ENCODE measurements at places on chromosomes 7 and 10.
A peak's percentile ranks its signal among the peaks of the same experiment; 100 is the strongest.

DNA sequence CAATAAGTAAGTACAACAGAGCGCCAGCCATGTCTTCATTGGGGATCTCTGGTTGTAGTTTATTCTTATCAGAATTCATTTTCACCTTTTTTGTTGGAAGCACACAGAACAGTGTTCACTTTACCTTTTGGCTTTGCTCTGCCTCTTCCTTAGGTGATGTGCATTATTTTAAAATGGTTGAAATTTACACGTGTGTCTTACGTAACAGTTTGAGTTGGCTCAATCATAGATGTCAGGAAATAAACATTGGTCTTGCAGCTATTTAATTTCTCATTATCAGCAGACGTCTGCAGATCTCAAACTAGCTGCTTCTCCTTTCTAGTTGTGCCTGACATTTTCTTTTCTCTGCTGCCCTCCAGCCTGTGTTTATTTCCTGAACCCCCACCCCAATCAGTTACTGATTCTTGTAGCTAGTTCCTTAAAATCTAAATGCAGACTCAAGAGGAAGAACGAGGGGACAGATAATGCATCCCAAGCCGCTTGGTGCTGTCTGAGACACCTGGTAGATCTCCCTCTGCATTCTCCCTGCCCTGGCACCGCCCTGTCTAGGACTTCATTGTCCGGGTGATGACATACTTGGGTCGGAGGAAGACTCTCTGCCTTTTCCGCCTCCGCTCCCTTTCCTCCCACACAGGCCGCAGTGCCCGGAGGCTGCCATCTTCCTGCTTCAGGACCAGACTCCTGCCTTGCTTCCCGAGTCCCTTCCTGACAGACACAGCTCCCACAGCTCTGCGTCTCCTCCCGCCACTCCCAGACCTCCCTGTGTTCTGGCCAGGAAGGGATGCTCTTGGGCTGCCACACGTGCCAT, 108.2 kb downstream of the ANKRD61 start:
- DNase-seq = no peak

DNA sequence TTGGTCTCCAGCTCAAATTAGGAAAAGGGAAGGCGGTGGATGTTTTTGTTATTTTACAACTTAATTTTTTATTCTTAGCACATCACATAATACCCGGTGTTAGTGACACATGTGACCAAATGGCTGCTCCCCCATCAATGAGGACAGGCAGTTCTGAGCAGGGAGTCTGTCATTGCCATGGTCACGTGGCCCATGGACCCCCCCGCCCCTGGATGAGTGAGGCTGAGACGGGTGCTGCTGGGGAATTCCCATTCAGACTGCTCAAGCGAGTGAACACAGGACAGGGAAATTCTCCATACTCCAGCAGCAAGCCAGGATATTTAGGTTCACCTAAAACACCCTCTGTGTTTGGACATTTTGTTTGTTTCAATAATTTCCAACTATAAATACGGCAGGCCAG, 34.7 kb upstream of the SLC35B4 start:
- no peak for DNase-seq

DNA sequence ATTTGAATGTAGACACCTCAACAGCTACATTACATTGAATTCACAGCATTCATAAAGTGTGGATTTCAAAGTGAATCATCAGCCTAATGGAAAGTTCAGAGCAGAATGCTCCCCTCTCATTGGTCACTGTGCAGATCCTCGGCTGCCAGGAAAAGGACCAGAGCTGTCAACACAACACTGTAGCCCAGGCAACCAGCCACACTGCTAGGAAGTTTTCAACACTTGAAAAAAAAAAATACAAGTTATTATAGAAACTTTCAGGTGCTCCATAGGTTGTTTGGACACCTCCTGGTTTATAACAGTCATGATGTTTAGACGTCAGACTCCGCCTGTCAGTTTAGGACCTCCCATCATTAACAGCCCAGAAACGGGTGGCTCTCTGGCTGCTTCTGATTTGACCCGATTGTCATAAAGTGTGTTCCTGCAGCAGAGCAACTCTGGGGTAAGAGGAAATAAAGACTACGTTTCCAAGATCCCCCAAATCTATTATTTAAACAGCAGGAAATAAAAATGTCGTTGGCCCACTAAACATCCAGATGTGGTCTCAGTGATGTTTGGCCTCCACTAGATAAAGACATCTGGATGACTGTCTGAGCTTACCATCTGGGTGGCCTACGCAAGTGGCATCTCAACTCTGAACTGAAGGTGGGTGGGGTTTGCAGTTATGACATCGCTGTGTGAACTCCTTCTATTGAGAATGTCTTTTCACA, 117.4 kb downstream of the CABCOCO1 start:
- no peak for DNase-seq

GRCh38 chr10:17562614-17563013, 54.6 kb downstream of the HACD1 start:
- DNase-seq = no peak

DNA sequence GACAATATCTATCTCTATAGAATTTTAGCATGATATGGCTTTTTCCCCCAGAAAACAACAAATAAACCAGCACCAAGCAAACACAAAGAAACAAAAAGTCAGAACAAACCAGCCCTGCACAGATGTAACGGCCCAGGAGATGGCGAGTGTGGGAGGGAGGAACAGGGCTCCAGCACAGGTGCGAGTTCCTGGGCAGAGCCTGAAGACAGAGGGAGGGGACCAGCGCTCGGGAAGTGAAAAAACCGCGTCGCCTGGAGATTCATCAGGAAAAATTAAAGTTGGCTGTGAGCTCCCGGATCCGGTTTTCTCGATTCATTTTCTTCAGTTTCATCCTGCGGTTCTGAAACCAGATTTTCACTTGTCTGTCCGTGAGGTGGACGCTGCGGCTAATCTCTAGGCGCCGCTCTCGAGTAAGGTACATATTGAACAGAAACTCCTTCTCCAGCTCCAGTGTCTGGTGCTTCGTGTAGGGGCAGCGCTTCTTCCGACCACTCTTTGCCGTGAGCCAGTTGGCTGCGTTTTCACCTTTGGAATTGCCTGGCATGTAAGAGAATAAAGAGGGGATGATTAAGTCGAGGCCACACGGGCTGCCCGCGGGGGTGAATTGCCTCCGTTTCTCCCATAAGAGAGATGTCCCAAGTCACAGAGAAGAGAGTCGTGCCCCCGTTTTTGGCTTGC, 2.3 kb downstream of the HOXA10 start:
- DNase-seq = peak; percentile 39

- no peak for DNase-seq
Observed at GRCh38 chr7:31171216-31171785, 119.2 kb downstream of the ADCYAP1R1 start.

DNA sequence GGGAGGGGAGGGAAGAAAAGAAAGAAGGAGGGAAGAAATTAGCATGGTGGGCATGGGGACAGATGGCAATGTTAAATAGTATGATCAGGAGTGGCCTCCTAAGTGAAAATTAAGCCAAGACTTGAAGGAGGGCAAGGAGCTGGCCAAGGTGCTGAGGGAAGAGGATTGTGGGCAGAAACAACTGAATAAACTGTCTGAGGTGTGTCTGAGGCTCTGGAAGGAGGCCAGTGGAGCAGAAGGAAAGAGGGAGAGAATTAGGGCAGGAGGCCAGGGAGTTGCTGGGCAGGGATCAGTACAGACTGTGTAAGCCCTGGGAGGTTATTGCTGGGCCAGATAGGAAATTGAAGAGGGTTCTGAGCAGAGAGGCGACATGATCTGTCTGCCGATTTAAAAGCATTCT, 40.6 kb upstream of the VKORC1L1 start:
- DNase-seq = no peak

- no peak for DNase-seq
Observed at GRCh38 chr7:80726666-80727065, 88.2 kb downstream of the CD36 start.

DNA sequence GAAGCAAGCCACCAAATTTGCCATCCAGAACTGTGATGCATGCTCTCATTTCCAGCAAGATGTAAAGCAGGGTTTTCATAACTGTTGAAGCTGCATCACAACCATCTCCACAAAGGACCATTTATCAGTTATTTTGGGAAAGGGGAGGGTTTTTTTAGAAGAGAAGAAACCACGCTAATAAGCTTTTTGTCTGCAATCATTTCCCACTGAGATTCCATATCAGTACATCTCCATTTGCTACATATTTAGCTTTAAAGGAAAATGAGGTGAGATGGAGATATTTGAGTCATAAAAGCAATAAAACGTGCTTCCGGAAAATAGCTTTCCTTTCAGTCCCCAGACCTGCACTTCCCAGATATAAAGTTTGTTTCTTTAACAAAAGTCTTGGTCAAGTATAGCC, 258.2 kb downstream of the FRMD4A start:
- no peak for DNase-seq

GRCh38 chr10:86522510-86522855, 891 bp upstream of the WAPL start:
- no peak for DNase-seq

Data from NCI-H187 (cell line).